ENCODE measurements at places on chromosomes 7 and 10.

DNA sequence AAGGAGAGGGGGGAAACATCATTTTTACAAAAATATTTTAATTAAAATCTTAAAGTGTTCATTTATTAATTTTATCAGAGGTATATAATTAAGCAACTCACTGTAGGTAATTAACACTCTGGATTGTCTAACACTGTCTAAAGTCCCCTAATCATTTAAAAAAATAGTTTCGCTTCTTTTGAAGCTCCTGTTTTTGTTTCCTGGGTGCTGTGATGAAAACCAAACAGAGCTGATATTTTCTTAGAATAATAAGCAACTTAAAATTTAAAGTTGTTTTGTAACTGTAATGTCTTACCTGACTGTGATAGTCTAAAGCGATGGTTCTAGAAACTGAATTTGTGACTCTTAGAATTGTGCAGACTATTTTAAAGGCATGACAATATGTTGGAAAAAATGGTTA, 961.0 kb downstream of the GATA3 start:
- no peak for DNase-seq

GRCh38 chr7:138538997-138539644, 79.1 kb downstream of the TRIM24 start:
- DNase-seq: no peak

- DNase-seq: no peak
These were observed 153.5 kb downstream of the PIP4K2A start for GRCh38 chr10:22560913-22561239.

- DNase-seq: no peak
These were observed 31.0 kb upstream of the TRIM8 start for GRCh38 chr10:102613286-102613685.

- DNase-seq: no peak
These were observed 133.7 kb upstream of the TNS3 start for GRCh38 chr7:47715631-47716068.
